ENCODE measurements at places on chromosomes 1 and 21.

DNA sequence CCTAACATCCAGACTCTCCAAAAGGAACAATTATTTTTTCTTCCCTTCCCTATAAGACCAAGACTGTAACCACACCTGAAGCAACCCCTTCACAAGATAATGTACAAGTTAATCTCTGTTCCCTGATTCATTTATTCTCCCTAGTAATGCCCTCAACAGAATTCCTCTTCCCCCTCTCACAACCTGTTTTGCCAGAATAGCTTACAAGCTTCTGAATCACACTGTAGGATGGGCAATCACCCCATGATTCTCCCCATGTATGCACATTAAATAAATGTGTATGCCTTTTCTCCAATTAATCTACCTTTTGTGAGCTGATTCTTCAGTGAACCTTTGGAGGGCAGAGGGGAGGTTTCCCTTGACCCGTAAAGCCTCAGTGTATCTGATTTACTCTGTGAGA lies 20.9 kb upstream of the RNF11 start:
- no peak for DNase-seq

- DNase-seq, result no peak
Observed at GRCh38 chr1:113868387-113869083, 3.0 kb downstream of the PTPN22 start.

DNA sequence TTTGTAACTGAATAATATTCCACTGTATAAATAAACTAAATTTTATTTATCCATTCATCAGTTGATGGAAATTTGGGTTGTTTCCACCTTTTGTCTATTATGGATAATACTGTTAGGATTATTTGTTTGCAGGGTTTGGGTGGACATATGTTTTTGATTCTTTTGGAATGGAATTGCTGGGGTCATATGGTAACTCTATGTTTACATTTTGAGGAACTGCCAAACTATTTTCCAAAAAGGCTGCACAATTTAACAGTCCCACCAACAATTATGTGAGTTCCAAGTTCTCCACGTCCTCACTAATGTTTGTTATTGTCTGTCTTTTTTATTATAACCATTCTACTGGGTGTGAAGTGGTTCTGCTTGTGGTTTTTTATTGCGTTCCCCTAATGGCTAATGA lies 4.3 kb upstream of the SERBP1 start:
- DNase-seq, result no peak

GRCh38 chr1:32204943-32205361 lies 519 bp upstream of the IQCC start:
- DNase-seq, result no peak

GRCh38 chr1:64111787-64112186 lies 91.6 kb upstream of the UBE2U start:
- no peak for DNase-seq

- DNase-seq, result no peak
Observed at GRCh38 chr1:86914601-86914997, at the start of gene HS2ST1. Gene HS2ST1 (plus strand): TSS chr1:86914635.

GRCh38 chr1:19128968-19129514 lies 81.0 kb downstream of the UBR4 start:
- no peak for DNase-seq

DNA sequence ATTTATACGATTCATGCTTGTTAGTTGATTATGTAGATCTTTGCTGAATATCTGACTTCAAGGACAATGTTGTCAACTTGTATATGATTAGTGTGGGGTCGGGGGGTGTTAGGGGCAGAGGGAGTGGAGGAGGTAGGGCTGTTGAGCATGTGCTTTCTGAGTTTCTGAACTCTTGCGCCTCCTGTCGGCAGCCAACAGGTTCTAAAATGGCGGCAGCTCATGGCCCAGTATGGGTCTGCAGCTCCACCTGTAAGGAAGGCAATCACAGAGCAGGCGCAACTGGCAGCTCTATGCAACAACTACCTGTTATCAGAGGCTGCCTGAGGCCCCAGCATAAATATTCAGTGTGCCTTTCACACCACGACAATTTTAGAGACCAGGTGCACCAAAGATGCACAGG lies 205.8 kb upstream of the PLXNA2 start:
- DNase-seq, result no peak

- no peak for DNase-seq
Observed at GRCh38 chr21:25689226-25689625, 45.5 kb downstream of the ATP5PF start.

DNA sequence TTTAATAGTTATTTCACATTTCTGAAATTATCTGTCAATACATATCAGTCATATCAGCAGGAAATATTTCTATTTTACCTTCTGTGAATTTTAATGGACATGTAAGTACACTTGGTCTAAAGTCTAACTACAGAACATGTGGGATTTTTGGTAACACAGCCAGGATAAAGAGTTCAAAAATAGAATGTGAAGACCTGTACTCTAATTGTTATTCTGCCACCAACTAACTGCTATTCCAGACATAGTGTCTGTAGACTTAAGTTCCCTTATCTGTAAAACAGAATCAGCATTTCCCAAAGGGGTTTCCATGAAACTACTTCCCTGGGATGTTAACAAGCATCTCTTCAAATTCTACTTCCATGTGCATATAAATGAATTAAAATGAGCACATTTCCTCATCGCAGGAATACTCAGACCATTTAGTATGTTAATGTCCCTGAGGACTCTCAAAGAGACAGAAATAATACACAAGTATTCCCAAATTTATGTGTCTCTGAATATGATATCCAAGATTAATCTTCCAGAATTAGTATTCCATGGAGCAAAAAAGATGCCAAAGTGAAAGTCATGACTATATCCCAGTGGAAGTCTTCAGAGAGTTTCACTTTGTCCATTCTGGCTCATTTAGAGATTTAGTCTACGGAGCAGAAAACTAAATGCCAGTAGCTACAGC lies 325.6 kb downstream of the NEGR1 start:
- DNase-seq, result no peak

DNA sequence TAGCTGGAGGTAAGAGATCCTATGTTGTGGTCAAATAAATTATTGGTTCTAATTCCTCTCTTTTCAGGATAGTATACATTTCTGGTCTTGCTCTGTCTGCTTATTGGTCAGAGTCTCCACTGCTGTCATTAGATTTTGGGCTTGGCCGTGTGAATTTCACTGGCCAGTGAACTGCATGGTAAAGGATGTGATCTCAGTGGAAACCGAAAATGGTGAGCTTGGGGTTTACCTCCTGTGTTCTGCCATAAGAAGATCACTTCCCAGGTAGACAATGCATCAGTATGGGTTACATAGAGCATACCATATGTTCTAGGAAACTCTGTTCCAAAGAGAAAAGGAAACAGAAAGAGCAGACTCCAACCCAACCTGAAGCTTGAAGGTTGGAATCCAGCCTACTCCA lies 1123.3 kb upstream of the B3GALT2 start:
- DNase-seq, result no peak

GRCh38 chr1:209853676-209854075 lies 25.9 kb downstream of the UTP25 start:
- DNase-seq, result no peak

All from HEK293T (cell line).